ENCODE measurements at places on chromosomes 2 and 18. TPM values are rescaled to one million over a fixed set of nuclear protein-coding genes. Genes with fewer than 3 reads are reported as not detected.

Gene CCDC195
- not detected for total RNA-seq

DNA sequence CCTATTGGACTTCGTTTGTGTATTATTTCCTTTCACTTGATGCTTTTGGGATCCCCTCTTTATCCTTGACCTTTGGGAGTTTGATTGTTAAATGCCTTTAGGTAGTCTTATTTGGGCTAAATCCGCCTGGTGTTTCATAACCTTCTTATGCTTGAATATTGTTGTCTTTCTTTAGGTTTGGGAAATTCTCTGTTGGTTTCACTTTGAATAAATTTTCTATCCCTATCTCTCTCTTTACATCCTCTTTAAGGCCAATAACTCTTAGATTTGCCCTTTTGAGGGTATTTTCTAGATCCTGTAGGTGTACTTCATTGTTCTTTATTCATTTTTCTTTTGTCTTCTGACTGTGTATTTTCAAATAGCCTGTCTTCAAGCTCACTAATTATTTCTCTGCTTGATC lies 354.7 kb downstream of the PARD3B start:
- DNase-seq, result no peak

Gene SERPINB12
- not detected for total RNA-seq

GRCh38 chr2:189515264-189515663 lies 65.3 kb downstream of the SLC40A1 start:
- no peak for DNase-seq

Gene ASXL3
- total RNA-seq, result not detected

Gene UGT1A9
- not detected for total RNA-seq

DNA sequence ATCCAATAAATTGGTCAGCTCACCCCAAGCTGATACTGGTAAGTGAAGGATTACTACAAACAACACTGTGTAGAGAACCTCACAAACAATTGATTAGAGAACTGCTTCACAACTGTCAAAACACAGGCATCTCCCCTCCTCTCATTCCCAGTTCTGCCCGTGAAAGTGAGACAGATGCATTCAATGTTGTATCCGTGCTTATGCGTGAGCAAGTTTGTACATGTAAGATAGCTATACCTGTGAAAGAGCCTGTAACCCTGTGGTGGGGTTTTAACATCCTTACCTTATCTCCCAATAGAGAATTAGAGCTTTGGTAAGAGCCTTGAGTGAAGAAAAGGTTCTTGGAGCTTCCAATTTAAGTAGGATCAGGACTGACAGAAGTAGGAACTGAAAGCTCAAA lies 9.1 kb downstream of the MARCHF4 start:
- DNase-seq, result no peak

- no peak for DNase-seq
Observed at GRCh38 chr2:173457366-173457765, 102.7 kb downstream of the CDCA7 start.

DNA sequence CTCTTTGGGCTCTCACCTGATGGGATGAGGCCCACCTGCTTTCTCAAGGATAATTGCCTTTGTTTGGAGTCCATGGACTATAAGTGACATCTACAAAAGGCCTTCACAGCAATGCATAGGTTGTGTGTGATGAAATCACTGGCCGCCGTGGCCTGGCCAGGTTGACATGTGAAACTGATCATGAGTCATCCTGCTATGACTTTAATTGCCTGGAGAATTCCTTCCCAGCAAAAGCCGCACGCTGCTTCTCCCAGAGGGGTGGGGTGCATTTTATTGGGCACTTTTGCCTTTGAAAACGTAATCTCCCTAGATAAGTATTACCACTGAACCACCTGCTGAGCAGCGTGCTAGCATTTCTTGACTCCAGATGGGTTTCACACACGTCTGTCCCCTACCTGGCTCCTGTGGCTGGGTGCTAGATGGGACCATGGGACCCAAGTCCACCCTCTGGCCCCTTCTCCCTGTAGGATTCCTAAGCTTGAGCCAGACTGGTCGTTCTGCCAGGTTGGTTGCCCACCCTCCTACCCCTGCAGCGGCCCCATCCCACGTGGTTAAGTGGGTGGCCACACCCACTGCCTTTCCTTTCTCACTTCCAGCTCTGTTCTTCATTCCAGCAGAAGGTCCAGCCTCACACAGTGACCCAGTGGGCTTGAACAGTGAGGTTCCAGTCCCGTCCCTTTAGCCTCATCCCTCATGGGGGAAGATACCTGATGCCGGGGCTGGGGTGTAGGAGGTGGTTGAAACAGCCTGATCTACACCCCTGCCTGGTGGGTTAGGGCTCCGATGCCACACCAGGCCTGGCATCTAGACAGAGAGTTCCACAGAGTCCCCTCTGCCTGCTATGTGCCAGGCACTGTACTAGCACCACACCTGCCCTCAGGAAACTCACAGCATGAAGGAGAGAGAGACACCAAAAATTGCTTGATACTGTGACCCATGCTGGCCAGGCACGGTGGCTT lies 89.6 kb downstream of the GBX2 start:
- no peak for DNase-seq

GRCh38 chr2:129293326-129293725 lies 686.1 kb upstream of the RAB6C start:
- no peak for DNase-seq

GRCh38 chr18:8396254-8396653 lies 213.0 kb upstream of the RAB12 start:
- no peak for DNase-seq

Gene CCDC68
- not detected for total RNA-seq

Gene CAD
- total RNA-seq, result 46.9 TPM

GRCh38 chr18:22069916-22070315 lies 99.5 kb upstream of the GATA6 start:
- no peak for DNase-seq

Gene SKA1
- 0.38 TPM for total RNA-seq

Gene PJVK
- total RNA-seq, result 3.1 TPM

DNA sequence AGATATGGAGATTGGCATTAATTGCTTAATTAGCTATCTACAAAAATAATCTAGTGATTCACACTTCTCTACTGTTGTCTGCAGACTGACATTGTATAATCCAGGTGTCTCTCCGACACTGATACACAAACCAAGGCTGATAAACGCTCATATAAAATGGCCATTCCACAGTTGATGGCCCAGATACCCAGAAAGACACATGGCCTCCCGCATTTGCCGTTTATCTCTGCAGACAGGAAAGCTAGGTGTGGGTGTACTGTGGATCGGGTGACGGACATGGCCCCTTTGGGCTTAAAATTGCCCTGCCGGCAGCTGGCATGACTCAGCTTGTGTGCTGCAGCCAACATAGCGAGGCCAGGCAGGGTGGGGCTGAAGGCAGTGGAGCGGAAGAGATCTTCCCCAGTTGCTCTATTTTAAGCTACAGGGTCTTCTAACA lies 18.5 kb downstream of the PMAIP1 start:
- no peak for DNase-seq

Gene PLGLB1
- total RNA-seq, result 2.5 TPM

DNA sequence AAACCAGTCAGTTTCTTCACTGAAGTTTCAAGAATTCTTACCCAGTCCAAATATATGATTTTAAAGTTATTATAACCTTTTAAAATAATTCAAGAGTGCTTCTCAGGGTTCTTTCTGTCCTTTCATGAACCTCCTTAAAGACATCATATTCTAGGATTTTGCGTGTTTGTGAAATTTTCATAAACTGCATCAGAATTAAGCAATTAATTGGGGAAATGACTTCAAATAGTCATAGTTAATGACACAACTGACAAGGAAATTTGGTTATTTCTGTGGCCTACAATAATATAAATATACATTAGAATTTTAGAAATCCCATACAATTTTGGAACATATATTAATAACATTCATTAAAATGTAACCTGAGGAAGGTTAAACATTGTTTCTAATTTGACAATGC lies 10.5 kb downstream of the CYP27A1 start:
- DNase-seq, result no peak

- no peak for DNase-seq
Observed at GRCh38 chr2:38672445-38673391, 6.8 kb downstream of the GALM start.

Gene CD8B2
- not detected for total RNA-seq

DNA sequence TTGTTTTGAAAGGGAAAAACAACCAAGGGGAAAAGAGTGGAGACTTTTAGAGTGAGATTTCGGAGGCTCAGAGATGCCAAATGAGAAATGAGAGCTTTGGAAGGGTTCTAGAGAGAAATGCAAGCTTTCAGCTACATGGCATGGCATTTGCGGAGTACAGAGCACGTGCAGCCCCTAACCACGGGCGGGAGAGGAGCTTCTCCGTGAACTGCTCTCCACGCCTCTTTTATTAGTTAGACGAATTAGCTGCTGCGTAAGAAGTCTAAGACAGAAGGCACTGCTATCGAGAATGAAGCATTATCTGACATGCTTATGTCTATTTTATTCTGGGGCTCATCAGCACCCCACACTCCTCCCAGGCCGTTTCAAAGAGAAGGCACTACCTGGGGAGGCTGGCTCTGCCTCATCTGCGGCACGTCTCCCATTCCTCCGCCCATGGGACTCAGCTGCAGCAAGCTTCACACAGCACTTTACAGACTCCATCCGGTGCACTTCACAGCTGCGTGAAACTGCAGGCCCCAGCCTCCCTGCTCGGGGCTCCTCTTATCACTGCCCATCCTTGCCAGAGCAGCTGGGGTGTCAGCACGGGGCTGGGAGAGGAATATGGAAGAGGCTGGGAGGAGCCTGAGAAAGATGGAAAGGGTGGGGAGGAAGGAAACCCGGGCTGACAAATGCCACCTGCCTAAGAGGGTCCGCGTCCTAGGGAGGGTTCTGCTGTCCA lies 207.3 kb upstream of the APCDD1 start:
- DNase-seq, result no peak

Gene PROKR1
- total RNA-seq, result not detected

GRCh38 chr2:42844901-42845821 lies 52.8 kb upstream of the HAAO start:
- DNase-seq, result no peak

DNA sequence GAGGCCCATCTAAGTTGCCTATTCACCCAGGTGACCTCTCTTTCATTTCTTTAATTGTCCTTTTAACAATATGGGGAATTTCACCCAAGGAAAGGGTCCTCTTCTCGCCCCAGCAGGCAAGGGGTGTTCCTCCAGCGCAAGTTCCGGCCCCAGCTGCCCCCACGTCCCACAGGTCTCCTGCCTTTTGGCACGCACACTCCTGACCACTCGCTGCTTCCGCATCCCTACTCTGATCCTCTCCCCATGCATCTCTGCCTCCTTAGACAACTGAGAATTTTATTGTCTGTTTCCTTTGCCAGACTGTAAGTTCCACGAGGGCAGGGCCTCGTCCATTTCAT lies 684 bp upstream of the ARPC2 start:
- no peak for DNase-seq

DNA sequence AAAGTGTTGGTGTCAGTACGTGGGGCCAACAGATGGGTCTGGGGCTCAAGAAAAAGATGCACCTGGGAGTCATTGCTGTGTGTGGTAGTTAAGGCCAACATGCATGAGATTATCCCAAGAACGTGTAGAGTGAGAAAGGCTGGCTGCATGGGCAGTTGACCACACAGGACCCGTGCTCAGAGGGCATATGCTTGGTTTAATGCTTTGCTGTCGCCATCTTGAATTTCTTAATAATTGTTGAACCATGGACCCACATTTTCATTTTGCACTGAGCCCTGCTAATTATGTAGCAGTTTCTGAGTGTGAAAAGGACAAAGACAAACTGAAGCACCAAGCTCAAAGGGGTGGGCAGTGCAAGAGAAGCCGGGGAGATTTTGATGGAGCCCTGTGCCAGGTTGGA lies 148.1 kb downstream of the CYP26B1 start:
- no peak for DNase-seq

GRCh38 chr2:55107436-55107835 lies 57.2 kb upstream of the RTN4 start:
- no peak for DNase-seq

- DNase-seq, result no peak
Observed at GRCh38 chr2:562391-563364, 114.5 kb downstream of the TMEM18 start.

Gene SKOR2
- total RNA-seq, result not detected

Gene AOX1
- total RNA-seq, result 0.13 TPM

Gene PPP1R1C
- total RNA-seq, result not detected

DNA sequence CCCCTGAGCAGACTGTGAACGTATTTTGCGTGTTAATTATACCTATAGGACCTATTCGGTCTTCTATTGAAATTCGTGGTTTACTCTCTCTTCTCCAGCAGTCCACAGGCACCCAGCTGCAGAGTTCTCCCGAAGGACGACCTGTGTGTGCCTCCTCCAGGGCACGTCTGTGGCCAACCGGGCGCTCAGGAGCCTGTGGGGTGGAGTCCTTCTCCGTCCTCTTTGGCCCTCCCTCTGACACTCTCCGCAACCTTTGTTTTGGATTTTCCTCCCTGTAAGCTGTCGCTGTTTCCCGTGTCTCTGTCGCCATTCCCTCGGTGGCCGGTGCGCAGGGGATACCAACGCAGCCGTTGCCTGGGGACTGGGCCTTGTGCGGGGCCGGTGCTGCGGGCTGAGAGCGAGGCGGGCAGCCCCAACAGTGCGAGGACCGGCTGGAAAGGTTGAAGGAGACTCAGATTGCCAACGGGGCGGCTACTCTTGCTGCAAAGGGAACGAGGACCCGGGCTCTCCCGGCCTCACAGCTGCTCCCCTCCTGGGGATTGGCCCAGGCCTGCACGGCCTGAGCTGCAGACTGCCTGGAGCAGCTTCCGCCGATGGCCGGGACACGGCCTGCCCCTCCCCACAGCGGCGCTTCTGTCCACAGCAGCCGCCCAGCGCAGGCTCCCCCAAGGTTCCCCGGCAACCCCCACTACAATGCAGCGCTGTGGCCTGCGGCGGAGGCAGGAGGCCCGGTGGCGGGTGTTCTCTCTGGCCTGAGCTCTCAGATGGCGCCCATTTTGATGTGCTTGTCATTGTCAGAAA lies 221.0 kb downstream of the MTX2 start:
- DNase-seq, result no peak

- DNase-seq, result no peak
Observed at GRCh38 chr2:4101936-4102335, 398.6 kb downstream of the DCDC2C start.

DNA sequence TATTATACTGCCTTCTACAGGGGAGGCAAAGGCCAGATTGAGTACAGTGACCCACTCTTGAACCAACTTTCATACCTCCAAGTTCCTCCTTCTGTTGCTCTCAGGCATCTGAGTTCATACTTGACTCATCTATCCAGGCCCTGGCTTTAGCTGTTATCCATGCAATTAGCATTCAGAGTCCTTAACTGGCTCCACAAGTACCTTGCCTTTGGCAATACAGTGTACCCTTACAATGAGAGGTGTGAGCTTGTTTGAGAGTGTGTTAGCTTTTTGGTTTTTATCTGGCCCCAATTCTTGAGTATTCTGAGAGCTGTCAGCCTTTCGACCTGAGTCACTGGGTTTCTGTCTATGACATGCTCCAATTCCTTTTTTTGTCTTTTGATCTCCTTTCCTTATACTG lies 60.2 kb downstream of the EHD3 start:
- DNase-seq, result no peak

Gene UGT1A5
- total RNA-seq, result not detected

GRCh38 chr2:140577453-140577852 lies 1553.4 kb downstream of the LRP1B start:
- no peak for DNase-seq

DNA sequence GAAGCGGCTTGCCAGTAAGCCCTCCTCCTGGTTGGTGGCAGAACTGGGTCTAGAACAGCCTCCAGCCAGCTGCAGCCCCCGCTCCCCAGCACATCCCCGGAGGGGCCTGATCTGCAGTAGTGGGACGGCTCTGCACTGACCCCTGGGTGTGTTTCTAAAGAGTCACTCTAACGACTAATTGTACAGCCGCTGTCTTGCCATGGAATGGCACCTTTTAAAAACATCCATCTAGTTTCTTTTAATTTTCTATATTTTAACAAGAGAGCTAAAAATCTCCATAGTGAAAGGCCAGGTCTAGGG lies 82.0 kb downstream of the MTCL1 start:
- DNase-seq, result no peak

Gene IL36B
- total RNA-seq, result not detected

- no peak for DNase-seq
Observed at GRCh38 chr2:213868526-213868925, 542.3 kb upstream of the VWC2L start.

Gene IRS1
- 1.3 TPM for total RNA-seq
